ENCODE measurements at places on chromosomes 12 and 14. TPM values are rescaled to one million over a fixed set of nuclear protein-coding genes. Genes with fewer than 3 reads are reported as not detected.

The NRXN3 gene
- total RNA-seq: not detected

The PLEKHD1 gene
- total RNA-seq: 0.65 TPM

The KRT82 gene
- not detected for total RNA-seq

The AMDHD1 gene
- 2.9 TPM for total RNA-seq

The DEGS2 gene
- total RNA-seq: 0.11 TPM

The PLBD1 gene
- 13.8 TPM for total RNA-seq
